T-helper 22 cell (primary cell): ENCODE measurements at places on chromosomes 6 and 20.

DNA sequence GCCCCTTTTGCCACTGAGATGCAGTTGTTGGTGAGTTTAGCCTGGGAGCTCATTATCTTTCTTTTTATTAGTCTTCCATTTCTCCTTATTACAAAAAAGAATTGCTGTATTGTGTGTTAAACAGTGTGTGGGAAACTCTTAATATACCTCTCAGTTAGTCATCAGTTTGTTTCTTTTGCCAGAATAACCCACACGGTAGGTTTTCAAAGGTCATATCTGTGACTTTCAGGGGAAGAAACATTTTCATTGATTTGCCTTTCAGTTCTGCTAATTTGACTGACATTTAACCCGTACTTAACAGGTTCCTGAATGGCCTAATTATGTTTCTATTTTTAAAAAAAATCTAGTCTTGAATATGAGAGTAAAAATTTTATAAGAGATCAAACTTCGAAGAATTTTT, 145.3 kb downstream of the KHDC1L start:
- no peak for DNase-seq

GRCh38 chr20:1450926-1451491, 15.6 kb downstream of the NSFL1C start:
- DNase-seq, result no peak

- no peak for DNase-seq
These were observed 57.7 kb downstream of the FAM229B start for GRCh38 chr6:112145080-112145573.

GRCh38 chr6:71082033-71082650, 125.3 kb upstream of the B3GAT2 start:
- DNase-seq, result no peak

GRCh38 chr6:163756079-163756478, 341.6 kb downstream of the QKI start:
- no peak for DNase-seq

GRCh38 chr6:146931214-146931613, 273.0 kb upstream of the STXBP5 start:
- DNase-seq, result no peak

GRCh38 chr6:169441292-169441691, 187.6 kb upstream of the THBS2 start:
- no peak for DNase-seq

DNA sequence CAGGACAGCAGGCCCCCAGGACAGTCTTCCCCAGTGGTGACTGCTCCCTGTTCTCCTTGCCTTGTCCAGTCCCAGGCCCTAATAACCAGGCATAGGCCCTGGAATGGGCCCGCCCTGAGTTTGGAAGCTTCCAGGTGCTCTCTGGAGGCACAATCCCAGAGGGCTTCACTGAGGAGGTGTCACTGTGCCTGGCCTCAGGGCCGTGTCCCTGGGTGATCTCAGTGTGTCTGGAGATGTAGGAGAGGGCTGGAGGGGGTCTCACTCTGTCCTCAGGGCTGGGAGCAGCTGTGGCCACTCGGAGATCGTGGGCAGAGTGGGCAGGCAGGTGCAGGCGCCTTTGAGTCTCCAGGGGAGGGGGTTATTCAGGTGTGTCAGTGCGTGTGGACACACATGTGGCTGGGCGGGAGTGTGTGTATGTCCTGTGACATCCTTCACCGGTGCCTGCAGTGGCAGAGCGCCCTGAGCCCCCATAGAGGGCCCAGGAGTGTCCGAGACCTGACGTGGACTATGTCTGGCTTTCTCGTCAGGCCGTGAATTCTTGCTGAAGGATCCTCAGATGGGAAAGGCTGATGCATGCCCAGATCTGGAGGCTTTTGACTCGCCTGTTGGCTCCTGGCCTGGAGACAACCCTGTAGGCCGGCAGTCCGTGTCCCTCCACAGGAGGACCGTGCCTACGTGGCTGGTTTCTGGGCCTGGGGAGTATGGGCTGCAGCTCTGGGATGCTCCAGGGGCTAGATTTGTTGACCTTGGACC, 5.5 kb upstream of the NPBWR2 start:
- no peak for DNase-seq
